ENCODE measurements at places on chromosomes 7 and 10. TPM values are rescaled to one million over a fixed set of nuclear protein-coding genes. Genes with fewer than 3 reads are reported as not detected.

The TACC2 gene
- 132 TPM for polyA plus RNA-seq

The TMEM243 gene
- 17.0 TPM for polyA plus RNA-seq

The FOXI2 gene
- polyA plus RNA-seq, result 0.23 TPM

The SPDYE9 gene
- 0.18 TPM for polyA plus RNA-seq

The EBLN1 gene
- not detected for polyA plus RNA-seq

The FGF8 gene
- polyA plus RNA-seq, result 1.1 TPM

The MYH16 gene
- 0.28 TPM for polyA plus RNA-seq

The HOXA10 gene
- 31.9 TPM for polyA plus RNA-seq

The FAM131B gene
- 2.2 TPM for polyA plus RNA-seq

The SPDYE16 gene
- 1.6 TPM for polyA plus RNA-seq

The DDC gene
- polyA plus RNA-seq, result 13.2 TPM

The CADPS2 gene
- polyA plus RNA-seq, result 8.0 TPM

The ITPRID1 gene
- polyA plus RNA-seq, result 0.23 TPM

The SLC26A4 gene
- 0.51 TPM for polyA plus RNA-seq

The KLF6 gene
- polyA plus RNA-seq, result 139 TPM

The CPA2 gene
- 0.83 TPM for polyA plus RNA-seq

The CYP2C19 gene
- polyA plus RNA-seq, result not detected

The PRRT4 gene
- polyA plus RNA-seq, result 17.0 TPM

The HOXA5 gene
- 16.6 TPM for polyA plus RNA-seq

The HHEX gene
- polyA plus RNA-seq, result 6.5 TPM

The STEAP4 gene
- 3.2 TPM for polyA plus RNA-seq

The HEPACAM2 gene
- polyA plus RNA-seq, result 0.09 TPM

The SRRT gene
- 131 TPM for polyA plus RNA-seq

The PTN gene
- polyA plus RNA-seq, result 87.0 TPM
